ENCODE measurements at places on chromosomes 11 and 22.

DNA sequence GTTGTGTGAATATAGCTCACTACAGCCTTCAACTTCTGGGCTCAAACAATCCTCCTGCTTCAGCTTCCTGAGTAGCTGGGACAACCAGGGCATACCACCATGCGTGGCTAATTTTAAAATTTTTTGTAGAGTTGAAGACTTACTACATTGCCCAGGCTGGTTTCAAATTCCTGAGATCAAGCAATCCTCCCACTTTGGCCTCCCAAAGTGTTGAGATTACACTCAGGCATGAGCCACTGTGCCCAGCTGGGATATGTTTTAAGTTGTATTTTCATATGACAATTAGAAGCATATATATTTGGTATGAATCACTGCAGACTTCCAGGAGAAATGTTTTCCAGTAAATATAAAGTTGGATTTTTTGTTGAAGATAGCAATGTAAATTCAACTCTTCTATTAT is 15.4 kb downstream of the DDX10 start:
- no peak for DNase-seq

- DNase-seq: no peak
Observed at GRCh38 chr11:2796091-2796490, 89.5 kb downstream of the CDKN1C start.

GRCh38 chr22:41367680-41368542 is 13.8 kb upstream of the TEF start:
- no peak for DNase-seq

GRCh38 chr11:10584071-10584501 is 15.6 kb upstream of the LYVE1 start:
- no peak for DNase-seq
